Stimulated activated CD8-positive, alpha-beta memory T cell treated with anti-CD3 and anti-CD28 coated beads, Interleukin-2, amount 100 ng/mL, for 1 hour (primary cell): ENCODE measurements at places on chromosomes 5 and 9.

- DNase-seq = no peak
Measured at GRCh38 chr9:8420416-8420815, 620.8 kb upstream of the DMAC1 start.

DNA sequence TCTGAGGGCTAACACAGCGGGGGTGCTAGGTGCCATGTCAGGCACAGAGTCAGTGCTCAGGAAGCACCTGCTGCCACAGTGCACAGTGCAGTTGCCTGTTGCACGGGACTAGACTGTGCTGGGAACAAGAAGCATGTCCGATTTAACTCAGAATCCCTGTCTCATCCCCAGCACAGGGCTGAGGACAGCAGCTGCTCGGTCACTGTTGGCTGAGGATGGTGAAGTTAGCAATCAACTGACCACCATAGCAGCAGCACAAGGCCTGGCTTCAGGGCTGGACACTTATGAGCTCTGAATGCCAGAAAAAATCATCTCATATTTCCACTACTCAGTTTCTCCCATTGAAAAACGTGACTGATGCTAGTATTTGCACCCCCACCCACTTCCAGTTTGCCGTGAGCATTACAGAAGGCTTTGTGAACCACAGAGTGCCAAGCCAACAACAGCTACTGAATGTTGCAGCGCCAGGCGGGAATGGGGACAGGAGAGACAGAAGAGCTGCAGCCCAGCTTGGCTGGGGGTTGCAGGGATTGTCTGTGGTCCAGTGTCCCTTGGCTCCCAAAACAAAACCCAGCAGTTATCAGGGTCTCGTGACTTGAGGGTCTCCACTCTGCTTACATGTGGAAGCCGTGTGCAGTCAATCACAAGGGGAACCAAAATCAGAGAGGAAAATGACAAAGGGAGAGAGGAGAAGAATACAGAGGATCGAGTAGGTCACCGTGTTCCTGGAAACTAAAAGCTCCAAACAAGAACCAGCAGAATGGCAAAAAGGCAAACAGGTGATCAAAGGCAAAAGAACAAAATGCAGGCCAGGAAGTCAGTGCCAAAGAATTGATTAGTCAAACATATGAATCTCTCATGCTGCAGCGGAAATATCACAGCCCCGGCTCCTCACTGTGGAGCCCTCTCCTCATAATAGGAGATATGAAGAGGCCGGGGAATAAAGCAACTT is 155.6 kb downstream of the CRB2 start:
- DNase-seq = no peak

DNA sequence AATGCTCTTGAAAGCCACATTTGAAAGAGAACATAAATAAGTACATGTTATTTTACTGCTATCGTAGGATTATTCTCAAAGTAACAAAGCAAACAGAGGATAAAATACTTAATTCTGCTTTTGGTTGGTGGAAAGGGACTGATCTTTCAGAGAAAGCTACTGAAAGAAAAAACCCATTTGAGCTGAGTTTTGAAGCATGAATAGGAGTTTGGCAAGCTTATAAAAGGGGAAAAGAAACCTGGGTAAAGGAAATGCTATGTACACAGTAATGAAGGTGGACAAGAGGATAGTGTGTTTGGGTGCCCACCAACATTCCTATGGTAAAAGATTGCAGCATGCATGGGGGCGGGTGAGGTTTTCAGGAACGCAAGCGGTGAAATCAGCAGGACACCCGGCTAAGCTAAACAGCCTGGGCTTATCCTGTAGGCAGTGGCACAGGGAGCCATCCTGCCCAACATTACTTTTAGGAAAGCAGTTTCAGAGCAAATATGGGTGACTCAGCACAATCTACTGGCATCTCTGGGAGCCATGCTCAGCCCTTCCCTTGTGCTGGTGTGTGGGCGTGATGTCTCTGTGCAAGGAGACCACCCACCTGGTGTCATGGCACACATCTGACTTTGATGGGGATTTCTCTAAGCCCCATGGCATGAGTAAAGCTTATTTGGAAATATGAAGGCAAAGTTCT is 673.9 kb upstream of the KLF4 start:
- DNase-seq = no peak

GRCh38 chr9:104961701-104962359 is 33.9 kb upstream of the ABCA1 start:
- no peak for DNase-seq

GRCh38 chr5:141783947-141784296 is 94.3 kb downstream of the PCDH1 start:
- DNase-seq = no peak
